ENCODE measurements at places on chromosomes 3 and 15.

GRCh38 chr3:45333549-45333948 is 54.8 kb upstream of the LARS2 start:
- H3K36me3 ChIP-seq: no peaks in the 10 kb centered on the region
- peaks cover 2% of the 10 kb centered on the region for H3K4me1 ChIP-seq
- no peak overlapping the region for H3K4me3 ChIP-seq
- no peak for DNase-seq

DNA sequence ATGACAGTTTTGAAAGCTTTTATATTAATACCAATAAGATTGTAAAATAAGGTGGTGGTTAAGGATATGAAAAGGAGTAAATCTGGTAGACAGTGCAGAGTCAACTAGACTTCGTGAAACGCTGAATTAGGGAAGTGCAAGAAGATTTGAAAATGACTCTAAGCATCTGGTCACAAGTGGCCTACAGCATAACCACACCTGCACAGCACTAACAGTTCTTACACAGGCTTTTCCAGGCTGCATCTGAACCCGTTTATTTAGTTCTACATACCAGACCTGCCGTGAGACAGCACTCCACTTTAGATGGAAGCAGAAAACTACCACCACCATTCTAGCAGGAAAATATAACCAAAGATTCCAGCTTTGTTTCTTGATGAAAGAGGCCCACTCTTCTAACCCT is 1.9 kb downstream of the DMXL2 start:
- no peak for DNase-seq
- H3K27ac ChIP-seq: no peak overlapping the region
- no peaks in the 10 kb centered on the region for H3K27me3 ChIP-seq
- H3K36me3 ChIP-seq: no peaks in the 10 kb centered on the region
- H3K4me1 ChIP-seq: peaks cover 20% of the 10 kb centered on the region

- H3K27ac ChIP-seq: no peak overlapping the region
- no peaks in the 10 kb centered on the region for H3K27me3 ChIP-seq
- H3K36me3 ChIP-seq: no peaks in the 10 kb centered on the region
- peaks cover 3% of the 10 kb centered on the region for H3K4me1 ChIP-seq
- DNase-seq: no peak
- H3K4me3 ChIP-seq: no peak overlapping the region
These were observed 9.4 kb downstream of the SEMA3G start for GRCh38 chr3:52435246-52436101.

- no peaks in the 10 kb centered on the region for H3K36me3 ChIP-seq
- no peaks in the 10 kb centered on the region for H3K4me1 ChIP-seq
- H3K27me3 ChIP-seq: no peaks in the 10 kb centered on the region
- H3K27ac ChIP-seq: no peak overlapping the region
- no peak for DNase-seq
These were observed 35.3 kb downstream of the MKRN2 start for GRCh38 chr3:12591997-12592715.

GRCh38 chr3:178421069-178421468 is 115.2 kb upstream of the KCNMB2 start:
- H3K4me1 ChIP-seq: no peaks in the 10 kb centered on the region
- no peak for DNase-seq
- H3K27ac ChIP-seq: no peak overlapping the region
- no peak overlapping the region for H3K4me3 ChIP-seq
- no peaks in the 10 kb centered on the region for H3K36me3 ChIP-seq

- no peaks in the 10 kb centered on the region for H3K4me1 ChIP-seq
- H3K27me3 ChIP-seq: no peaks in the 10 kb centered on the region
- no peak overlapping the region for H3K27ac ChIP-seq
- H3K36me3 ChIP-seq: no peaks in the 10 kb centered on the region
- no peak for DNase-seq
- H3K4me3 ChIP-seq: no peak overlapping the region
These were observed 198.9 kb downstream of the ROBO1 start for GRCh38 chr3:79568938-79569337.

GRCh38 chr15:67180514-67181191 is 73.8 kb downstream of the AAGAB start:
- H3K27me3 ChIP-seq: no peaks in the 10 kb centered on the region
- no peak overlapping the region for H3K27ac ChIP-seq
- H3K36me3 ChIP-seq: peaks cover 3% of the 10 kb centered on the region
- H3K4me3 ChIP-seq: no peak overlapping the region

DNA sequence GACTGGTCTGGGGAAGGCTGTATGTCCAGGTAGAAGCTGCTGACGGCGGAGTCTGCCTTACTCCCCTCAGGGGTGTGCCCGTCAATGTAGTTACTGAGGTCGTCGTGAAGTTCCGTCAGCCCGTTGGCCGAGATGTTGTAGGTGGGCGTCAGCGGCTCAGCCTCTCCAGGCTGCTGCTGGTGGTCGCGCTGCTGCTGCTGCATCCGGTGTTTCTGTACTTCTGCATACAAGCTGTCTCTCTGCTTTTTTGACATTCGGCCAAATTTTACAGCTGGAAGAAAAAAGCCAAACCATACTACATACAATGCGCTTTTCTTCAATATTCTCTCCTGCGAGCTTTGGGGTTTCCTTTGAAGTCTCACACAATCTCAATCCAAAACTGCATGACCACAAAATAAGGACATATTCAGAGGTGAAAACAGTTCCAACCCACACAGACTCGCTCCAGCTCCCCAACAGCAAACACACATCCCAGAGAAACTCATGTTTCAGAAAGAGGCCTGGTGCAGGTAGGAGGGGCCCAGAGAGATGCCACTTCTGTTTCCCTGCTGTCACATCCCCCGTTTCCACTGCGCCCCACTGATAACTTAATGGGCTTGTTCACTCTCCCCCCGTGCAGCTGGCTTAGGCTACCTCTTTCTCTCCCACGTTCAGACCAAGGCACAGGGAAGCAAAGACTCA is 32.5 kb upstream of the ICE2 start:
- peak; percentile 28 for DNase-seq
- peak overlapping the region; percentile 70 for H3K4me3 ChIP-seq
- peak overlapping the region; percentile 90 for H3K27ac ChIP-seq
- H3K27me3 ChIP-seq: no peaks in the 10 kb centered on the region
- peaks cover 9% of the 10 kb centered on the region for H3K36me3 ChIP-seq

DNA sequence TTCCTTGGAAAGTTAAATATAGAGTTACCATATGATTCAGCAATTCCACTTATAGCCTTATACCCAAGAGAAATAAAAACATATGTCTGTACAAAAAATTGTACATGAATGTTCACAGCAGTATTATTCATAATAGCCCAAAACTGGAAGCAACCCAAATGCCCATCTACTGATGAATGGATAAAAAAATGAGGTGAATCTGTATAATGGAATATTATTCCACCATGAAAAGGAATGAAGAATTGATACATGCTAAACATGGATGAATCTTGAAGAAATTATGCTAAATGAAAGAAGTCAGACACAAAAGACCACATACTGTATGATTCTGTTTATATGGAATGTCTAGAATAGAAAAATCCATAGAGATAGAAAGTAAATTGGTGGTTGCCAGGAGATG is 61.4 kb downstream of the TTC23 start:
- H3K36me3 ChIP-seq: peaks cover 7% of the 10 kb centered on the region
- H3K4me1 ChIP-seq: no peaks in the 10 kb centered on the region
- DNase-seq: no peak
- no peaks in the 10 kb centered on the region for H3K27me3 ChIP-seq
- no peak overlapping the region for H3K4me3 ChIP-seq

DNA sequence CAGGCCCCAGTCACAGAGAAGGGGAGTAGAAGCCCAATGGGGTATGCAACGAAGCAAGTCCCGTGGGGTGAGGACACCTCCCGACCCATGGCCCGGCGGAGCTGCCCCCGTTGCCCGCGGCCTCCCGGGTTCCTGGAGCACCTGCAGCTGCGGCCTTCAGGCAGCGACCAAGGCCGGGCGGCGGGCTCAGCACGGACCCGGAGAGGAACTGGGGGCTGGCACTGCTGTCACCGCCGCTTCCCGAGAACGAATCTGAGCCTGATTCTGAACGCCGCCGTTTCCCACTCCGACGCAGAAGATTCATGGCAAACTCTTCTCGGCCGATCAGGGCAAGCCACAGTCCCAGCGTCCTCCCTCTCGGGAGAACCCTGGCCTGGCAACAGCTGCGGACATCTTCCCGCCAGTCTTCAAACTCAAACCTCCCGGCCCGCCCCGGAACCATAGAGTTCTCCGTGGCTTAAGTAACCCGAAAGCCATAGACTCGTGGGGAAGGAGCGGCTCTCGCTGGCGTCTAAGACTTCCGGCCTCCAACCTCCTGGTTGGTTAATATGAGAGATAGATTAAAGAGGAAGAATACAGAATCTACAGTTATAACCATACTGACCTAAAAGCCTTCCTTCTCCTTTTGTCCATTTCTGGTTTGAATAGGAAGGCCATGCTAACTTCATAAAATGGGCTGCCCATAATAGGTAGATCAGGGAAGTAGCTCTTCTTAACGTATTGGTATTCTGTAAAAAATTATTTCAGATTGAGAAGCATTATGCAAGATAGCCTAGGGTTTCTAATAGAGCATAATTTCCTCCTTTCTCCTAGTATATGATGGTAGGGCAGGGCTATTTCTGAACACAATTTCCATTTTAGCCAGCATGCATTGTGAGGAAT is at the start of gene POLQ:
Gene POLQ, minus strand, starts transcription at position 415 of the 882 bp plus-strand sequence. Its CDS starts 111 bp downstream, at position 304.
- no peaks in the 10 kb centered on the region for H3K27me3 ChIP-seq
- H3K4me3 ChIP-seq: peak within 1 kb of the TSS; percentile 87
- DNase-seq: peak; percentile 80
- H3K27ac ChIP-seq: peak within 1 kb of the TSS; percentile 91
- H3K36me3 ChIP-seq: no peaks in the 10 kb centered on the region
- peaks cover 12% of the 10 kb centered on the region for H3K4me1 ChIP-seq

DNA sequence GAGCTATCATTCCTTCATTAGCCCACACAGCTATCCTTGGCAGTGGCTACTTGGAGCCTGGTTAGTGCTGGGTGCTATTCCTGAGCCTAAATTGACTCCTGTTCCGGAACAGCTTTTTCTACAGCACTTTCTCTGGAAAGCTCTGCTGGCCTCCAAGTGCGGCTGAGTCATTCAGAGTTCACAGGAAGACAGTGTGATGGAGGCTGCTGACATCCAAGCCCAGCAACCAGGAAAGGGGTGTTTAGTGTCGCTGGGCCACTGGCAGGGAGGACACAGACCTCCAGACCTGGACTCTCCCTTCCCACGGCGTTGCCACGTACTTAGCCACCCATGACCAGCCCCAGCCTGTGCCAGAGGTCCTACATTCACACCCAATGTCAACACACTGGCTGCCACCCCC is 28.7 kb downstream of the CACNA2D2 start:
- no peak overlapping the region for H3K4me3 ChIP-seq
- H3K4me1 ChIP-seq: peaks cover 7% of the 10 kb centered on the region
- DNase-seq: no peak
- no peaks in the 10 kb centered on the region for H3K27me3 ChIP-seq

Measured in naive thymus-derived CD8-positive, alpha-beta T cell (primary cell).